Epithelial cell of proximal tubule (primary cell): ENCODE measurements at places on chromosomes 1 and 21. TPM values are rescaled to one million over a fixed set of nuclear protein-coding genes. Genes with fewer than 3 reads are reported as not detected.

ZSWIM5 gene
- total RNA-seq: 0.23 and 0.72 TPM in 2 replicates

COL6A2 gene
- 71.5 and 138 TPM in 2 replicates for total RNA-seq

ABCA4 gene
- not detected in 2 replicates for total RNA-seq

MIXL1 gene
- total RNA-seq: 0.51 TPM in 1 of 2 replicates, not detected in the other

SELP gene
- not detected in 2 replicates for total RNA-seq

APOBEC4 gene
- not detected in 2 replicates for total RNA-seq

UBL4B gene
- not detected in 2 replicates for total RNA-seq

ARTN gene
- total RNA-seq: 2.0 and 14.1 TPM in 2 replicates

TEX35 gene
- not detected in 2 replicates for total RNA-seq

C1orf185 gene
- not detected in 2 replicates for total RNA-seq

CYP4Z1 gene
- total RNA-seq: not detected in 2 replicates

IFNAR2 gene
- total RNA-seq: 4.7 and 7.0 TPM in 2 replicates

ANKRD34A gene
- total RNA-seq: 0.06 and 0.14 TPM in 2 replicates

C1orf53 gene
- total RNA-seq: 0.40 and 6.7 TPM in 2 replicates

GUCA2B gene
- not detected in 2 replicates for total RNA-seq

ADGRL4 gene
- 9.0 and 14.6 TPM in 2 replicates for total RNA-seq

SYCP1 gene
- not detected in 2 replicates for total RNA-seq

SLC9C2 gene
- not detected in 2 replicates for total RNA-seq

A3GALT2 gene
- total RNA-seq: not detected in 2 replicates

RNU1-4 gene
- under 0.01 TPM in 2 replicates for total RNA-seq

FAM177B gene
- not detected in 2 replicates for total RNA-seq

SPATA46 gene
- total RNA-seq: not detected in 2 replicates

MYBPH gene
- total RNA-seq: not detected in 2 replicates

TAF12 gene
- total RNA-seq: 18.6 and 22.4 TPM in 2 replicates

B3GALT5 gene
- 3.6 and 7.8 TPM in 2 replicates for total RNA-seq

FAM72B gene
- total RNA-seq: 6.7 and 13.4 TPM in 2 replicates

TMPRSS3 gene
- 0.43 and 2.0 TPM in 2 replicates for total RNA-seq

SLC45A1 gene
- total RNA-seq: 0.22 and 0.63 TPM in 2 replicates

MYCL gene
- 1.2 and 2.6 TPM in 2 replicates for total RNA-seq

MPZ gene
- total RNA-seq: 0.69 and 1.2 TPM in 2 replicates

C1orf52 gene
- total RNA-seq: 15.4 and 19.2 TPM in 2 replicates
